ENCODE measurements at places on chromosomes 5 and 9. TPM values are rescaled to one million over a fixed set of nuclear protein-coding genes. Genes with fewer than 3 reads are reported as not detected.

DNA sequence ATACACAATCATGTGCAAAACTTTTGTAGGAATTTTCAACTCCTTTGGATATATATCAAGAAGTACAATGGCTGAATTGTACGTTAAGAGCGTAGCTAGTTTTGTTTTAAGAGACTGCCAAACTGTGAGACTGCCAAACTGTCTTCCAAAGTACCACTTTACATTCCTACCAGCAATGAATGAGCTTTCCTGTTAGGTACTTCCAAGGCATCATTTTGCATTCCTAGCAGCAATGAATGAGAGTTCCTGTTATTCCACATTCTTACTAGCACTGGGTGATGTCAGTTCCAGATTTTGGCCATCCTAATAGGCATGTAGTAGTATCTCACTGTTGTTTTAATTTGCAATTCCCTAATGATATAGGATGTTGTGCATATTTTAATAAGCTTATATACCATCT, 219.3 kb downstream of the KCNN2 start:
- no peak for DNase-seq

Gene SPATA31D4
- not detected for total RNA-seq

GRCh38 chr9:91428436-91428835, 4.8 kb upstream of the NFIL3 start:
- no peak for DNase-seq

DNA sequence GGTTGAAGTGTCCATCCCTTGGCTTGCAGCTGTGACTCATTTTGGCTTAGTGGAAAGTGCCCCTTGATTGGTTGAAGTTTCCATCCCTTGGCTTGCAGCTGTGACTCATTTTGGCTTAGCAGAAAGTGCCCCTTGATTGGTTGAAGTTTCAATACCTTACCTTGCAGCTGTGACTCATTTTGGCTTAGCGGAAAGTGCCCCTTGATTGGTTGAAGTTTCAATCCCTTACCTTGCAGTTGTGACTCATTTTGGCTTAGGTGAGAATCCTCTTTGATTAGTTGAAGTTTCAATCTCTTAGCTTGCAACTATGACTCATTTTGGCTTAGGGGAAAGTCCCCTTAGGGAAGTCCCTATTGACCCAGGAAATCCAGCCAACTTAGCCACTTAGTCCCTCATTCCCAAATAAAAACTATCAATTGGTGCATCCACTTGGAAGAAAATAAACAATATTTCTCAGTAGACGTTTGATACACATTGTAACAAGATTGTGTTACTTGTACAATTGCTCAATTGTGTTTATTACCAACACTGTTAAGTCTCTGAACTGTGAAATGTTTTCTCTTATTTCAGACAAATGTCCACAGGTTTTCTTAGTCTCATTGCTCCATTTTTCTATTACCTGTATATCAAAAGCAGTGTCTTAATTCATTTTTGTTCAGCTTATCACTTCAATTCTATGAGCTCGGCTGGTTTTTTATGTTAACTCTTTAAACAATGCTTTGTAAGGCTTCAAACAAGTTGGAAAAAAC, 2308.8 kb upstream of the ACO1 start:
- no peak for DNase-seq

GRCh38 chr5:9617739-9618504, 12.2 kb downstream of the TAS2R1 start:
- no peak for DNase-seq

DNA sequence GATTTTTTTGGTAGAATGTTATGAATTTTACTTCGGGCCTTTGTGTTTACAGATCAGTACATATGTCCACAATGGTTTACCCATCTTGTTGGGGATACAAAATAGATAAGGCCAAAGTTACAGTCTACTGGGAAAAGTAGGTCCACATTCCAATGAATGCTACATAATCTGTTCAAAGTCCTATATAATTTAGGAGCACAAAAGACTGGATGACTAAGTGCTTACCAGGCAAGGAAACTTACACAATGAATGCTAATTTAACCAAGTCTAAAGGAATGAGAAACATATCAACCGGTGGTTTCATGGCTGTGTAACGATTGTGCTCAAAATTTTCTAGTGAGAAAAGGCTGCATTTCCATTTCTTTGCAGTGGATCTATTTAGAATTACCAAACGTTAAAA, 97.4 kb upstream of the TRPM3 start:
- DNase-seq = no peak

Gene CD74
- 4.1 TPM for total RNA-seq

GRCh38 chr5:27962198-27962597, 923.8 kb upstream of the CDH9 start:
- no peak for DNase-seq

Measured in occipital lobe (tissue), 3 donors.